ENCODE measurements at places on chromosomes 3 and 15.

- DNase-seq, result no peak
These were observed 2.9 kb downstream of the ABHD5 start for GRCh38 chr3:43693594-43693993.

DNA sequence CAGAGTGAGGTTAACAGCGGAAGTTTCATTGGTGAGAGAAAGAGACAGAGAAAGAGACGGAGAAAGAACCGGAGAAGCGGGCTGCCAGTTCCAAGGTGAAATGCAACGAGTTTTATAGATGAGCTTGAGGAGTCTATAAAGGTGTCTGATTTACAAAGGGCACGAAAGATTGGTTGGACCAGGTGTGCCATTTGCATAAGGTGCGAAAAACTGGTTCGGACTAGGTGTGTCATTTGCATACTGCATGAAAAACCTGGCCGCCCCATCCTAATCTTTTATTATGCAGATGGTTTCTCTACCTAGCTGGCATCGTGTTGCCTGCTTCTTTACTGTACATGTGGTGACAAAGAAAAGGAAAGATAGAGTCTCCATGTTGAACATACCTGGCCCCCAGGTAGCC lies 253.8 kb upstream of the IGF1R start:
- DNase-seq, result no peak

DNA sequence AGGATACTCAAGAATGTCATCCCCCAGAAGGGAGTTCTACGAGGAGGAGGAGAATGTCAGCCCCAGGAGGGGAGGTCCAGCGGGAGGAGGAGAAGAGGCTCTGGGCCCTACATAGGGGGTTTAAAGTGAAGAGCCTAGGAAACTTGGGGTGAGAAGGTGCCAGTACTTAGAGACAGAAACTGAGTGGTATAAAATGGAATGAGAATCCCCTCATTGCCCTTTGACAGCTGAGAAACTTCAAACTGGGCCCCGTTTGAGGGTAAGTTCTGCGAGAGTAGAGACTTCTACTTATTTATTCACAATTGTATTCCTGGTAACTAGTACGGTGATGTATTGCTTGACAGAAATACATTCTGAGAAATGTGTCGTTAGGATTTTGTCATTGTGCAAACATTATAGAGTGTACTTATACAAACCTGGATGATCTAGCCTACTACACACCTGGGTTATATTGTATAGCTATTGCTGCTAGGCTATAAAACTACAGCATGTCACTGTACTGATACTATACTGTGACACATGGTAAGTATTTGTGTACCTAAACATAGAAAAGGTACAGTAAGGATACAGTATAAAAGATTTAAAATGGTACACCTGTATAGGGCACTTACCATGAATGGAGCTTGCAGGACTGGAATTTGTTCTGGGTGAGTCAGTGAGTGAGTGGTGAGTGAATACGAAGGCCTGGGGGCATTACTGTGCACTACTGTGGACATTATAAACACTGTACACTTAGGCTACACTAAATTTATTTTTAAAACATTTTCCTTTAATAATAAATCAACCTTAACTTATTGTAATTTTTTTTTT lies 62.0 kb downstream of the TSC22D2 start:
- no peak for DNase-seq

GRCh38 chr3:8597219-8597853 lies 47.3 kb downstream of the SSUH2 start:
- no peak for DNase-seq

DNA sequence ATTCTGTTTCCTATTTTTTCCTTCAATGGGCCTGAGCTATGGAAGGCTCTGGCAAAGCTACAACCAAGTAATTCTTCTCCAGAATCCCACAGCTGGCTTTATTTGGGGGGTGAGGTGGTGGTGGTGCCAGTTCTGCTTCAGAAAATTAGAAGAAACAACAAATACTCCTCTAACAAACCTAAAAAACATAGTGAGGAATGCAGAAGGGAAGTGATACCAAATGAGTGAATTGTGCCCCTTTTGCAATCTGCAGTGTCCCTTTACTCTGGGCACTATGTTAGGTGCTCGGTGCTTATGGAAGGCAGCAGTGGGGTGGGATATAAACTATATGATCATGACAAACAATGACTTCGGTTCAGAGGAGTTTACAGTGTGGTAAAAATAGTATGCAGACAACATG lies 90.4 kb upstream of the ROPN1 start:
- no peak for DNase-seq

GRCh38 chr3:56593455-56594158 lies 36.6 kb downstream of the CCDC66 start:
- no peak for DNase-seq

GRCh38 chr3:129942296-129942695 lies 32.2 kb upstream of the TRH start:
- peak; percentile 4 for DNase-seq

DNA sequence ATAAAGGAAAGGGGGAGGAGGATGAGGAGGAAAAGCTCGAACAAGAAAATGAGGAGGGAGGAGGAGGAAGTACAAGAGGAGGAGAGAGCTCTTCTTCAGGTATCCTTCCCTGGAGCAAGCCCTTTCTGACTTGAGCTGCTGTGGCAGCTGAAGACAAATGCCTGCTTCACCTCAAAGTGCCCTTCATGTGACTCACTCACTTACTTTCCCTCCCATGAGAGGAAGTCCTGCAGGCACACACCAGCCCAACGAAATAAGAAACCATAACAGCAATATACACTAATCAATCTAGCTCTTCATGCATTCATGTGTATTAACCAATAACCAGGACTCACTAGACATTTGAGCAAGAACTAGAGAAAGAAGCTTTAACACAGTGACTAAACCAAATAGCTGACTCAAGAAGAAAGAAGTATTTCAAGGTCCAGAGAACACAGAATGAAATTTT lies 251.9 kb downstream of the IGSF11 start:
- no peak for DNase-seq

DNA sequence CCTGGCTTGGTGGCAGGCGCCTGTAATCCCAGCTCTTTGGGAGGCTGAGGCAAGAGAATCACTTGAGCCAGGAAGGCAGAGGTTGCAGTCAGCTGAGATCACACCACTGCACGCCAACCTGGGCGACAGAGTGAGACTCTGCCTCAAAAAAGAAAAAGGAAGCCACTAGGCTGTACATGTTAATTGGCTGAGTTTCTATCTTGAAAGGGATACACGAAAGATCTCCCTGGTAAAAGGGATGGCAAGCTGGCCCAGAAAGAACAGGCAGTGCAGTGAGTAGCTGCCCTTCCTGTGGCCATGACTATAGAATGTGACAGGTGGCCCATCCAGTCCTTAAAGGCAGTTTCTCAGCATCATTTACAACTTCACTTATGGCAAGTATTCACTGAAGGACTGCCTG lies 12.3 kb downstream of the LRIG1 start:
- DNase-seq, result no peak

- DNase-seq, result no peak
These were observed 12.4 kb upstream of the CHRM5 start for GRCh38 chr15:33955945-33956344.

DNA sequence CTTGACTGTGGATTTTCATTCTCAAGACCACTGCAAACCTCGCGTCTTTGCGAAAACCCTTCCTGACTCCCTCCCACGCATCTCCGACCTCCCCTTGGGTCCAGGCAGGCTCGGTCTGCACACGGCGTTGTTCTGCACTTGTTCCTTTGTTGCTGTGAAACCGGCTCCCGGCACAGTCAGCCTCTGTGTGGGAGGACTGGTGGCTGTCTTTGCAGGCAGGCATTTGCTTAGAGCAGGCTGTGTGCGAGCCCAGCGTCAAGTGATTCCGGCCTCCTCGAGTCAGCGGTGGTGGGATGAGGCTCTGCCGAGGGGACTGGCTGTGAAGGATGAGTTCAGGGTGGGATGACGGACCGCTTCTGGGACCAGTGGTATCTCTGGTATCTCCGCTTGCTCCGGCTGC lies 102.6 kb upstream of the ROPN1 start:
- no peak for DNase-seq

DNA sequence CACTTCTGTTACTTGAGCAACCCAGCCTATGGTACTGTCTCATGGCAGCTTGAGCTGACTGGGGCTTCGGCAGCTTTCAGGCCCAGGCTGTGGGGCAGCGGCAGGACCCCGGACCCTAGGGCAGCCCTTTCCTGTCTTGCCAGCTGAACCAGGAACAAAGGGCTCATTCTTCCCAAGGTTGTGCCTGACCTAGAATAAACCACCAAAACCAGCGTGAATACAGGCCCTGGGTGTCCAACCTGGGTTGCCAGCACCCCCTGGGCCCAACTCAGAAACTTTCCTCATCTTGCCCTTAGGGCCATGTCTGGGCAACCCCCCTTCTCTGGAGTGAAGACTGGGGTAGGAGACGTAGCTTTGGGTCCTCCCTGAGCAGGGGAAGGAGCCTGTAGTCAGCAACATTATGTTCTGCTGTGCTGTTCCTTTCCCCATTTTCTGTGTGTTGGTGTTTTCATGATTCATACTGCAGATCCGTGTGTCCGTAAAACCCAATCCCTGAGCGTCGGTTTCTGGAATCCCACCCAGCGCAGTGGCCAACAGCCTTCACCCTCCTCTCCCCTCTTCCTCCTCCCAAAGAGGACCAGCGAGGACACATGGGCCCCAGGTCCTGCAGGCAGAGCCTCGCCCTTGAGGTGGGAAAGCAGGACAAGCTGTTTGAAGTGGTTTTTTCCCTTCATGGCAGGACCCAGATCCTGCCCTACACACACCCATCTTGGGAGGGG lies 33.5 kb downstream of the TKT start:
- DNase-seq, result no peak

GRCh38 chr3:297585-297984 lies 101.0 kb downstream of the CHL1 start:
- no peak for DNase-seq

- no peak for DNase-seq
These were observed 6.7 kb downstream of the NANOGP8 start for GRCh38 chr15:35078221-35078915.

GRCh38 chr3:127676921-127677351 lies 4.2 kb downstream of the ABTB1 start:
- DNase-seq, result no peak

DNA sequence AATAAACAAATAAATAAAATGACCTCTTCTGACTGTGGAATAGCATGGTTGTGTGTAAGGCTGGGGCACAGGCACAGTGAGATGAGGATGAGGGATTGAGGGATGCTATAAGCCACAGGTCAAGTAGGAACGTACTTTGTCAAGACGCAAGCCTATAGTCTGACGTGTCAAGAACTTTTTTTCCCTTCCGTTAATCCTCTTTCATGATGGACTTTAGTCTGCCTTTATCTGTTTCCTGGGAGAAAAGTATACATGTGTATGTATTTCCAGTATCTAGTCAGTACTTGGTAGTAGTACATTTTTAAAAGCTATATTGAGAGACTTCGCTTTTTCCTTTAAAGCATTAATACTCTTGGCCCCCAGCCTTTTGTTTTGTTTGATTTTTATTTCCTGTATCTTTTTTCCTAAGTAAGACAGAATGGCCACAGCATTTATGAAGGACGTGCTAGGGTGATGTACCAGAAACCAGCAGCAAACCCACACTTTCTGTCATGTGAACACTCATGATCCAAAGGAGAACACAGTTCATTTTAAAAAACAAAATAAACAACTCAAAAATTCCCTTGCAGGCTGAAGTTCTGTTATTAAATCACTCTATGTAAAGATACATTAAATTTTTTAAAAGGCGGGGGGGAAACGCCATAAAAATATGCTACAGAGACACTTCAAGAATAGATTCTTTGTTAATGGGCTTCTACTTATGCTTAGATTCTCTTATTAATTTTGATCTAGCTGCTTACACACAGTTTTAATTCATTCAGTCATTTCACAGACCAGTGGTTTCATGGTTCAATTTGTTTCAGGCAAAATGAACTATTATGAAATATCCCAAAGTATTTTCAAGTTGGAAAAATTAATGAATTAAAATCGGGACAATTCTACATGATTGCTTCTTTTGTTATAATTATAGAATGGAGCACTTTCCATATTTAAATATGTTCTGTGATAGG lies 114.7 kb downstream of the SNRK start:
- no peak for DNase-seq

- DNase-seq, result no peak
These were observed 520.9 kb downstream of the FHIT start for GRCh38 chr3:60730371-60730770.

DNA sequence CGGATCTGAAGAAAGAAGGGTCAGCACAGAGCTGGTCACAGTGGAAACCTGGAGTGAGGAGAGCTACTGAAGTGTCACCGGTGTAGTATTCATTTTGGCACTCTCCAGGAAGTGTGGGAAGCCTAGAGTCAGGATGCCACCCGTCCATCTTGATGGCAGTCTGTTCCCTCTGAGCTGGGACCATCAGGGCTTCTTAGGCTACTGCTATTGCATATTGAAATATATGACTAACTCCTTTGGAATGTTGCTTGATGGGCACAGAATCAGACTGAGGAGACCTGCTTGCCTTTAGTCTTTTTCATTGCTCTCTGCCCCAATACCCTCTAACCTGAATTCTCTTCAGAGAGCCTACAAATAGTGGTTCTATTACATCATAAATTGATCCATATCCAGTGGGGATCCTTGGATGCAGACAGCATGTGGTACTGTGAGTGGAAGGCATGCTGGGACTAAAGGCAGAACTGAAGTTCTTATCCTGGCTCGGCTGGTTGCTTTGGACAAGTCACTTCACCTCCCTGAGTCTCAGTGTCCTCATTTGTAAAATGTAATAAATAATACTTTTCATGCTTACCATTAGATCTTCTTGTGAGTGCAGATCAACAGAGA lies 143.5 kb downstream of the PDE8A start:
- no peak for DNase-seq

- no peak for DNase-seq
These were observed 375.2 kb upstream of the SGO1 start for GRCh38 chr3:20561166-20561565.

DNA sequence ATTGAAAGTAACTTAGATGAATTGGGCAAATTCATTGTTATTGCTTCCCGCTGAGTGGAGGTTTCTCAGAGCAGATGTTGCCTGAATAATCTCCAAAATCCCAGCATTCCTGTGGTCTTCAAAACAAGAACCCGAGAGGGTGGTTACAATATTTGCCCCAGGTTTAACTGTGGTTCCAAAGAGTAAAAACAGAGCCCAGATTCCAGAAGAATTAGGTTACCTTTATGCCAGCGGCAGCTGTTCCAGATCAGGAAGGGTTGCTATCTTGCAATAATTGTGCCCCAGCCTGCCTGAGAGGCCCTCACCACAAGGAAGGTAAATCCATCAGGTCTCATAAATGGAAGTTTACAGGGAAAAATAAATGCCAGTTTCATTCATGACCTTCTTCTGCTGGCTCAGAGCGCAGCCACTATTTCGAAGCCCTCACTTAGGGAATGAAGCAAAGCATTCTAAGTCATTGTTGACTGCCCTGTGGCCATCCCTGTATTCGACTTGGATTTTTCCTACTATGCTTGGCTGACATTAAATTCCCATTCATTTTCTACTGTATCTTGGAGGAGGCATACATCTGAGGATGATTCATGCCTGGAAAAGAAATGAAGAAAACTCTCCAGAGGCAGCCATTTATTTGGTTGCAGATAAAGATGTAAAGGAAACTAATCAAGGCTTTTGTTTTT lies 54.6 kb downstream of the SSUH2 start:
- DNase-seq, result no peak

DNA sequence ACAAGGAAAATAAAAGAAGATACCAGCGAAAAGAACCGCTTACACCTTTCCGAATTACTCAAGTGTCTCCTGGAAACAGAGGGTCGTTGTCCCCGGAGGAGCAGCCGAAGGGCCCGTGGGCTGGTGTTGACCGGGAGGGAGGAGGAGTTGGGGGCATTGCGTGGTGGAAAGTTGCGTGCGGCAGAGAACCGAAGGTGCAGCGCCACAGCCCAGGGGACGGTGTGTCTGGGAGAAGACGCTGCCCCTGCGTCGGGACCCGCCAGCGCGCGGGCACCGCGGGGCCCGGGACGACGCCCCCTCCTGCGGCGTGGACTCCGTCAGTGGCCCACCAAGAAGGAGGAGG lies 325 bp downstream of the ALCAM start:
- no peak for DNase-seq

GRCh38 chr15:27219636-27220035 lies 248.7 kb downstream of the GABRG3 start:
- no peak for DNase-seq
